Calu3 (cell line): ENCODE measurements at places on chromosomes 5 and 9. TPM values are rescaled to one million over a fixed set of nuclear protein-coding genes. Genes with fewer than 3 reads are reported as not detected.

LCP2 gene
- total RNA-seq, result not detected in 2 replicates

- no peak for DNase-seq
- no peak overlapping the region for H3K27ac ChIP-seq
- H3K27me3 ChIP-seq, result no peaks in the 10 kb centered on the region
- H3K36me3 ChIP-seq, result no peaks in the 10 kb centered on the region
- no peak overlapping the region for H3K4me3 ChIP-seq
- H3K4me1 ChIP-seq, result peaks cover 20% of the 10 kb centered on the region
Observed at GRCh38 chr5:78959767-78960166, 25.3 kb downstream of the ARSB start.

GRCh38 chr5:206927-207536 is 10.9 kb downstream of the CCDC127 start:
- no peak for DNase-seq
- H3K27ac ChIP-seq, result no peak overlapping the region
- H3K4me1 ChIP-seq, result peaks cover 10% of the 10 kb centered on the region
- peaks cover 12% of the 10 kb centered on the region for H3K36me3 ChIP-seq

DNA sequence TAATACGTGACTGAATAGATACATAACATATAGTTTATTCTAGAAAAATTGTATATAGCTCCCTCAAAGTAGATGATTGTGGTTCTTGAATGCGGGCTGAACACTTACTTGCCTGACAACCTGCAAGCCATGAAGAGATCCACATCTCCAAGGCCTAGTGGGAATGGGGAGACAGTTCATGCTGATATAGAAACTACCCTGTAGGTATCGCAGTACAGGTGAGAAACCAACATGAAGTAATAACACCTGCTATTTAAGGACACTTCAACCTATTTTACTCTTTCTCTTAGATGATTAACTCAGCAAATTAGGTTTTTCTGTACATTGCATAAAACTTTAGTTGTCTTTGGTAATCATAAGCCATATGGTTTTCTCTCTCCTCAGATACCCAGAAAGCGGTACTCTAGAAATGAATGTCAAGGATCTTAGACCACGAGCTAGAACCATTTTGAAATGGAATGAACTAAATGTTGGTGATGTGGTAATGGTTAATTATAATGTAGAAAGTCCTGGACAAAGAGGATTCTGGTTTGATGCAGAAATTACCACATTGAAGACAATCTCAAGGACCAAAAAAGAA is 47.3 kb downstream of the UHRF2 start:
- H3K4me3 ChIP-seq, result no peak overlapping the region
- no peak for DNase-seq
- H3K27ac ChIP-seq, result no peak overlapping the region
- peaks cover 4% of the 10 kb centered on the region for H3K36me3 ChIP-seq

LMBRD2 gene
- 12.1 and 13.8 TPM in 2 replicates for total RNA-seq

DNA sequence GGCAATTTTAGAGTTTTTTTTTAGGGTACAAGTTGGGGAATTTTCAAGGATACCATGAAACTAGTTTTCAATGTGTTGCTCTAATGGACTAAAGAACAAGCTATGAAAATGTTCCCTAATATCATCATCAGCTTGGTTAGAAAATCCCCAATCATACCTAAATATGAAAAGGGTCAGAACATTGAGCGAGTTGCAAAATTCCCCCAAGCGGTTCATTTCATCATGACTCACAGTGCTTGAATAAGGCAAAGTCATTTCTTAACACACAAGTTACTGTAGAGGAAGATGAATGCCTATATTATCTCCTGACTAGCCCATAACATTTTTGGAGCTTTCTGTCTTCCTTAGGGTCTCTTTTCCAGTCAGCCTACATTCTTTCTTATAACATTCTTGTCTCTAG is 62.7 kb downstream of the ST8SIA4 start:
- no peaks in the 10 kb centered on the region for H3K36me3 ChIP-seq
- H3K4me3 ChIP-seq, result no peak overlapping the region
- H3K4me1 ChIP-seq, result peaks cover 25% of the 10 kb centered on the region
